ENCODE measurements at places on chromosomes 1 and 21.

DNA sequence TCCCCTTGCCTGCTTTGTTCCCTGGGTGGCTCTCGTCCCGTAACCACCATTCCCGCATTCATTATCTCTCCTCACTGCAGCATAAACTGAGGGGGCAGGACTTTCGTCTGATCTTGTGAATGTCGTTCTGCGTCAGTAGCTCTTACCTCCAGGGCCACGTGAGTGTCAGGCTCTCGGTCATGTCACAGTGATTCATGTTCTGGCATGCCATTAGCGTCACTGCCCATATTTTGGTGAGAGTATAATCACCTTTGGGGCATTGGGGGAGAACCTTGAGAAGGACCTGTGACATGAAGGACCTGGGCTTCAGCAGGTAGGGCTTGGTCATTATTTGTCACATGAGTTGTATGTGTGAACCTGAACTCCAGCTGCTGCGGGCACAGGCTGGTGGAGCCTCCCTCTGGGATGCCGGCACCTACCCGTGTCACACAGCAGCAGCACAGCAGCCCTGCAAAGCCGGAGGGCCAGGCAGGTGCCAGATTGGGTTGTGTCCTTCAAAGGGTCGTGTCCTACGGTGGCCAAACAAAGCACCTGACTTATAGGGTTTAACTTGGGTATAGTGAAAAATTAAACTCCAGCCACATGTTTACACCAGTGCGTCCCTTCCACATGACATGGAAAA lies 68.5 kb downstream of the BACE2 start:
- no peak for DNase-seq

DNA sequence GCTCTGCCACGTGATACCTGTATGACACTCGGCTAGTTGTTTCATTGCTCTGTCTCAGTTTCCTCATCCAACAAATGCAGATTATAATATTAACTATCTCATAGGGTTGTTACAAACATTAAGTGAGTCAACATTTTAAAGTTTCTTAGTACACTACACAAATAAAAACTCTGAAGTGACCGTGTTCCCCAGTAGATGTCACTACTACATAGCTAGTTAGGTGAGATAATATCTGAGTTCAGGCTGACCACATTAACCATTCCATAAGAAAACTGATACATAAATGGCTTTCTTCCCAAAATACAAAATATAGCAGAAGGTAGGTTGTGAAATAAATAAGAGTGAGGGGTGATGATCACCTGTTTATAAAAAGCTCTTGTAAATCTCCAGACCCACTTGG lies 214.1 kb downstream of the NUF2 start:
- DNase-seq: no peak

- no peak for DNase-seq
Measured at GRCh38 chr1:1554926-1555915, 14.8 kb upstream of the TMEM240 start.

- no peak for DNase-seq
Measured at GRCh38 chr1:61332196-61332753, 249.9 kb downstream of the NFIA start.

DNA sequence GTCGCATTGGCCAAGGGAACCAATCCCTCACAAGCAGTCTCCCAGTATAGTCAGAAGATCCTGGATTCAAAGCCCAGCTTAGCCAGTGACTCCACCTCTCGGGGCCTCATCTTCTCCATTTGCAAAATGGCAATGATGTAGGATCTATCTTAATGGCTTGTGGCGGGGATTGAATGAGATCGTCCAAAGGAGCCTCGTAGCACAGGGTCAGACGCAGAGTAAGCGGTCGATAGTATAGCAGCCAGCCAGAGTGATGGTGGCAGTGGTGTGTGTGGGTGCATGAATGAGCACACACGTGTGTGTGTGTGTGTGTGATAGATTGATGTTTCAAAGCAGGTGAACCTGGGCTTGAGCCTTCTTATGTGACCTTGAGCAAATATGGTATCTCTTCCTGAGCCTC lies 79.8 kb upstream of the WNT4 start:
- no peak for DNase-seq

- DNase-seq: no peak
Measured at GRCh38 chr1:235972311-235972689, 92.6 kb downstream of the NID1 start.

DNA sequence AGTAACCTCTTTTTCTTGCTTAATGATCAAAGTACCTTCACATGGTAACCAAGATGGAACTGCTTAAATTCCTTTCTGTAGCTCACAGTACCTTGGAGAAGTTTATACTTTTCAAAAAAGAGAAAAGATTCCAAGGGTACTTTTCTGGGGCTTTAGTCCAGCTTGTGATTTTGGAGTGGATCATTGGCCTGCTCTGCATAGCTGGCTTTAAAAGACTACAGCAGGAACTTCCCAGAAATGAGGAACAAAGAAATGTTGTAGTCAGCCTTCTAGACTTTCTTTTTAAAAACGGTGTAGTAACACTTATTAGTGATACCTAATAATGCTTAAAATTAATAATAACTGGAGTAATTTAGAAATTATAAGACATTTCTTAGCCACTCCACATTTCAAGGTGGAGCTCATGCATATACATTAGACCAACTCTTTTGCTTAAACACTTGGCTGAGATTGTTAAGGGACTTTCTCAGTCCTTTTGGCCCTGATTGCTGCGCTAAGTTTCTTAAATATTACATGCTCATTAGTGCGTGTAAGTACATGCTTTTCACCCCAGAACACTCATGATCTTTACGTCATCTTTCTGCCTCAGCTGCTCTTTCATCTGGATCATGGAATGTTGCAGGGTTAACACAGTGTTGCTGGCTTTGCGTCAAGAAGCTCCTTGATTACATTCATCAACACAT lies 57.3 kb downstream of the SDCCAG8 start:
- no peak for DNase-seq

DNA sequence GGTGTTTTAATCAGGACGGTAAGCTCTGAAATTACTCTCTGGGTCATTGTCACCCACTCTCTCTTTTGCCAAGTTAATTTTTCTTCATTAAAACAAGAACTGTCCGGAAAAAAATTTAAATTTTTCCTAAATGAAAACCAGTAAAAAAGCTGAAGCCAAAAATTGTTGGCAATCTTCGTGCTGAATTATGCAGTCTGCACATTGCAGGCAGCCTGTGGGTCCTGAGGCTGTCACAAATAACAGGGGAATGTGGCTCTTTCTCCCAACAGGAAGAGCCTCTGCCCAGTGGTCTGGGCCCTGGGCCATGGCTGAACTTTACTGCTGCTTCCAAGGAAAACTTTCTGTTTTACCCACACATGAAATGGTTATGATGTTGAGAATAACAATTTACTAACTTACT lies 153.9 kb upstream of the SPAG17 start:
- no peak for DNase-seq

- DNase-seq: no peak
Measured at GRCh38 chr21:45823100-45823681, 158.4 kb upstream of the COL6A1 start.

GRCh38 chr1:201089596-201089995 lies 22.6 kb downstream of the CACNA1S start:
- no peak for DNase-seq

GRCh38 chr1:204331275-204331674 lies 28.5 kb downstream of the PLEKHA6 start:
- no peak for DNase-seq

GRCh38 chr1:36455386-36455785 lies 5.1 kb upstream of the OSCP1 start:
- DNase-seq: no peak

- DNase-seq: no peak
Measured at GRCh38 chr1:227521782-227522181, 41.6 kb upstream of the ZNF678 start.

GRCh38 chr1:200960236-200960947 lies 63.1 kb downstream of the KIF21B start:
- no peak for DNase-seq

GRCh38 chr1:17168091-17168876 lies 36.6 kb upstream of the PADI1 start:
- DNase-seq: no peak

DNA sequence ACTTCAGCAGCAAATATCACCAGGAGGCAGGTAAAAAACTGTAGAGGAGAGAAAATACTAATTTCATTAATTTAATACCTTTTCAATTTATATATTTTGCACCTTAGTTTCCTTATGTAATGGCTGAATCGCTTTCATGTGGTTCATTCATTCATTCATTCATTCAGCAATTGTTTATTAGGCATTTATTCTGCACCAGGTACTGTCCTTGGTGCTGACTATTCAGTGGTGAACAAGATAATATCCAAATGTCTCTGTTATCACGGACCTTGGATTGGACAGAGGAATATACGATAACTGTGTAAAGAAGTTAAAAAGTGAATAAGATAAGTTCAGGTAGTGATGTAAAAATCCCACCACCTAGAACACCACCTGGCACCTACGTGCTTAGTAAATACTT lies 28.8 kb downstream of the TSPAN2 start:
- no peak for DNase-seq

DNA sequence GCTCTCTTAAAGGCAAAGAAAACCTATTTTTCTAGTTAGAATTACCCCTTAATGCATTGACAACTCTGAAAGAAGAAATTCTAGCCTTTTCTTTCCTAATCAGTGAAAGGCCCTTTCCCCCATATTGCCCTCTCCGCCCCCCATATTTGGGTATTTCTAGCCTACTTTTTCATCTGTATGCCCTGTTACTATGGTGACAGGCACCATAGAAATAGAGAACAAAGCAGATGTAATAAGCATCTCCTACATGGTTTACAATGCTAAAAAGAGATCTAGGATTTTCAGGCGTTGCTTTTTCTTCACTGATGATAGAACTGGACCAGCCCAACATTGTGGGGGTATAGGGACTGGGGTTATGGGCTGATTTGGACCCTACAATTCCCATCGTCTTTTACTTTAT lies 14.5 kb downstream of the LRRC8B start:
- DNase-seq: no peak

GRCh38 chr1:199081739-199082138 lies 442.9 kb downstream of the PTPRC start:
- DNase-seq: no peak

DNA sequence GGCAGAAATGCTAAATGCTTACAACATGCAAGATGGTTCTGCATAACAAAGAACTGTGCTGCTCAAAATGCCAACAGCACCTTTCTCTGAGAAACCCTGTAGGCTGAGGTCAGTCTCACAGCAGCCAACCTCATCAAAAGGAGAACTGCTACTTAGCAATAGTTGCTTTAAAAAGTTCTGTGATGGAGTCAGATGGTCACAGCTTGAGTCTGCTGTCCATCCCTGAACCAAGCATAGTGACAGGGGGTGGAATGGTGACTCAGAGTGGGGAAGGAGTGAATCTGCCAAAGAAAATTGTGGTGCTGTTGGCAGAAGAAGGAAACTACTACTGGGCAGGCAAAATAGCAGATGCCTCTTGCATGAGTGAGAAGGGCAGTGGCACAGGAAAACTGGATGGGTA lies 106.0 kb upstream of the FAM78B start:
- DNase-seq: no peak

DNA sequence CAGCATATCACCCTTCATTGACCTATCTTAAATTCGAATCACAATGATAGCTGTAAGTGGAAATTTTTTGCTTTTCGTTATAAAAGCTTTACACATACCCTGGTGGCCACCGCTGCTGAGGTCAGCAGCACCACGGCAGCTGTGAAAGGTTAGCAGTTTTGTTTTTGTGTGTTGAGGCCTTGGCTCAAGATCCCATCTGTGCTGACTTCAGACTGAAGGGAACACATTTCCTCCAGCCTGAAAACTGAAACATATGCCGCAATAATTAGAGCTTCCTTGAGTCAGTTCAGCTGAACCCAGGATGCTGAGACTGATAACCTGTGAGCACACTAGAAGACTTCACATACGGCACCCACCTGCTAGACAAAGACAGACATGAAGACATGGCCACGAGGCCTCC lies 103.0 kb downstream of the SMYD3 start:
- DNase-seq: no peak

DNA sequence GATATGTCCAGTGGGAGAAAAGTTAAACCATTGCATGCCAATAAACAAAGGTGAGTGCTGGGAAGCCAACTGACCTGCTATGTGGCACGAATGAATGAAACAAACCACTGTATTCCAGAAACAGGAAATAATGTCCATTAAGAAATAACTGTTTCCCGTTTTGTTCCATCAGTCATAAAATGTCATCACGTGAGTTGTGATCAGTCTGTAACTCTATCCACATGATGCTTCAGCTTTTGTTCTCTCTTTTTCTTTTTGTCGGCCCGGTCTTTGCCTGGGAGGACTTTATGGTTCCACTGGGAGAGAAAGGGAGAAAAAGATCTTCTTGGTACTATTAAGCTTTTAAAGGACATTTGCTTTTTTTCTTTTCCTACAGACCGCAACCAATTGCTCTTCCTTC lies 179.9 kb downstream of the TGFB2 start:
- DNase-seq: no peak

DNA sequence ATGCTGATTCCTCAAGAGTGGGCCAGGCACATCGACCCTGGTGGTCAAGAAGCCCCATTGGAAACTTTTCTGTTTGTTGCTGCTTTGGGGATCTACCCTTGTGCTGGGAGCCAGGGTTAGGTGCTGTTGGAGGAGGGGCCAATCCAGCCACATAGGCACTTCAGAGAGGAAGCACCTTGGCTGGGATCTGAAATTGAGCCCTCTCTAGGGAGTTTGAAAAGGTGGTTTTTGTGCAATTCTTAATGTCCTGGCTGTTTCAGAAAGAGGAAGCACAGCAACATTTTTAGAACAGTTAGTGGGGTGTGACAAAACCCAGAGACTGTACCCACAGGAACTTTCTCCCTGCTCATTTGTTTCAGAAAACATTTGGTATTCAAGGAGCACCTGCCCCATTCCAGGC lies 17.2 kb upstream of the BEND5 start:
- DNase-seq: peak; percentile 14

DNA sequence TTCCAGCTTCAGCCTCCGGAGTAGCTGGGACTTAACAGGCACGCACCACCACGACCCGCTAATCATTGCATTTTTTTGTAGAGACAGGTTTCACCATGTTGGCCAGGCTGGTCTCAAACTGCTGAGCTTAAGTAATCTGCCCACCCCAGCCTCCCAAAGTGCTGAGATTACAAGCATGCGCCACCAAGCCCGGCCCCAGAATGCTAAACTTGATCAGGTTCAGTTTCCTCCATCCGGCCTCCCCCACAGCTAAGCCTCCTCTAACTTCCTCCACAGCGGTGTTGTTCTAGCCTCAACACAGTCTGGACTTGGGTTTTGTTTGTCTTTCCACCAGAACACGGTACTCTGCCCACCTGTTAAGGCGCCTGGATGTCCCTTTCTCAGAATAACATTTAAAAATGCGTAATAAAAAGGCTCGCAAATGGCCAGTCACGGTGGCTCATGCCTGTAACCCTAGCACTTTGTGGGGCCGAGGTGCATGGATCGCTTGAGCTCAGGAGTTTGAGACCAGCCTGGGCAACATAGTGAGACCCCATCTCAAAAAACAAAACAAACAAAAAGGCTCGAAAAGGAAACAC lies 2.4 kb downstream of the PARP1 start:
- peak; percentile 22 for DNase-seq

GRCh38 chr21:17238468-17238867 lies 274.4 kb upstream of the CXADR start:
- DNase-seq: no peak

GRCh38 chr1:109478806-109479205 lies 4.9 kb upstream of the ATXN7L2 start:
- DNase-seq: no peak

- DNase-seq: no peak
Measured at GRCh38 chr1:200774735-200775444, 36.2 kb downstream of the CAMSAP2 start.

- no peak for DNase-seq
Measured at GRCh38 chr1:7641587-7642417, 129.3 kb upstream of the VAMP3 start.
